ENCODE measurements at places on chromosomes 3 and 15.

- H3K27ac ChIP-seq = no peak overlapping the region
- DNase-seq = no peak
- no peaks in the 10 kb centered on the region for H3K27me3 ChIP-seq
- H3K36me3 ChIP-seq = no peaks in the 10 kb centered on the region
Measured at GRCh38 chr3:184725176-184725719, 13.4 kb upstream of the MAGEF1 start.

- H3K27ac ChIP-seq = peak within 1 kb of the TSS; percentile 99
- peaks cover 41% of the 10 kb centered on the region for H3K36me3 ChIP-seq
- peak within 1 kb of the TSS; percentile 95 for H3K4me3 ChIP-seq
- peaks cover 4% of the 10 kb centered on the region for H3K27me3 ChIP-seq
- peak; percentile 89 for DNase-seq
Measured at GRCh38 chr3:186783058-186783730, at the start of gene EIF4A2. TSS of gene EIF4A2 (plus strand) at chr3:186783577. CDS start at chr3:186783611, 34 bp downstream.

DNA sequence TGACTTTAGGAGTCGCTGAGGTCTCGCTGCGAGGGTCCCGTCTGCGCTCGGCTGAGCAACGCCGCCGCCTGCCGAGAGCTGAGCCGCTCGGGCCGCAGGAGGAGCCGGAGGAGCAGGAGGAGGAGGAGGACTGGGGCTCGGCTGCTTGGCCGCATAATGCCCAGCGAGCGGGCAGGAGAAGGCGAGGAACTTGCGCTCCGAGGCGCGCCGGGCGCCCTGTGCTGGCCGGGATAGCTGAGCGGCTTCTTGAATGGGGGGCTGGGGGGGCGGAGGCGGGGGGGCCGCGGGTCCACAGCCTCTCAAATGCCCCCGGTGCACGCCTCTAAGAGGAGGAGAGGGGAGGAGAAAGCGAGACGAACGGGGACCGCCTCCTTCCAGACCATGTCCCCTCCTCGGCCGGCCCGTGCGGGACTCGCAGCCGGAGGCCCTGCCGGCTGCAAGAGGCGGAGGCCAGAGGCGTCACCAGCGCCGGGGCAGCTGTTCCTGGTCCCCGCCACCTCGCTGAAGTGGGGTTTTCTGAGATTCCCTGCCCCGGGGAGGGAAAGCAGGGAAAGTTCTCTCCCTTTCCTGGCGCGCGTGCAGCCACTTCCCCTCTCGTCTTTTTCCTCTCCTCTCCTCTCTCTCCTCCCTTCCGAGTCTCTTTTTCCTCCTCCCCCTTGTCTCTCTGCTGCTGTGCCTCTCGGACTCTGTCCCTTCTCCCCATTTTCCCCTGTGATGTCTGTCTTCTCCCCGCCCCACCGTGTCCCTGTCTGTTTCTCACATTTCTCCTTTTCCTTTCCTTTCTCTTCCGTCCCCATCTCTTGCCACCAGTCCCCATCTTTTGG lies at the start of gene ADAMTS9:
Gene ADAMTS9 (minus strand): TSS at position 220 of the 824 bp plus-strand sequence. CDS start 343 bp downstream, outside the sequence.
- no peaks in the 10 kb centered on the region for H3K4me1 ChIP-seq
- H3K36me3 ChIP-seq = no peaks in the 10 kb centered on the region
- peaks cover 30% of the 10 kb centered on the region for H3K27me3 ChIP-seq
- H3K27ac ChIP-seq = no peak within 1 kb of the TSS
- no peak for DNase-seq

GRCh38 chr3:174636451-174636850 lies 222.7 kb upstream of the NAALADL2 start:
- no peak overlapping the region for H3K27ac ChIP-seq
- no peaks in the 10 kb centered on the region for H3K27me3 ChIP-seq
- no peak for DNase-seq
- H3K36me3 ChIP-seq = no peaks in the 10 kb centered on the region
- no peaks in the 10 kb centered on the region for H3K4me1 ChIP-seq

DNA sequence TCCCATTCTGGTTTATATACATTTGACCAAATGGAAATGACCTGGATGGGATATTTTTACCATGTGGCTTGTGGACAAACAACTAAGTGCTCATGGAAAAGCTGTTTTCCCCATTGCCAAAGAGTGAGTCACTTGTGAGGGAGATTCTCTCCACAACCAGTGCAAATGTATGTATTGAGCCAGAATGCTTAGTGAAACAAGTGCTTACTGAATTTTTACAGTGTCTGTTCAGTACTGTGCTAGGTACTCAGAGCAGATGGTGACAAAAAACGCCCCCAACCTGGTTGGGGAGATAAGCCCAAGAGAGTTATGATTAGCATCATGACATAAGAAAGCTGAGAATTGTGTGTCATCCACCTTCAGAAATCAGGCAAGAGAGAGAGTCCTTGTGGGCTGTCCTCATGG lies 2.3 kb downstream of the CHP1 start:
- H3K4me1 ChIP-seq = peaks cover 9% of the 10 kb centered on the region
- no peak overlapping the region for H3K4me3 ChIP-seq
- no peaks in the 10 kb centered on the region for H3K36me3 ChIP-seq
- H3K27me3 ChIP-seq = no peaks in the 10 kb centered on the region

- no peaks in the 10 kb centered on the region for H3K36me3 ChIP-seq
- no peak overlapping the region for H3K27ac ChIP-seq
- H3K27me3 ChIP-seq = no peaks in the 10 kb centered on the region
Measured at GRCh38 chr3:138465925-138466324, 31.5 kb downstream of the ESYT3 start.

- no peak overlapping the region for H3K27ac ChIP-seq
- no peak for DNase-seq
- no peak overlapping the region for H3K4me3 ChIP-seq
- H3K36me3 ChIP-seq = no peaks in the 10 kb centered on the region
Measured at GRCh38 chr3:158297940-158298339, 188.1 kb downstream of the RSRC1 start.

- no peaks in the 10 kb centered on the region for H3K4me1 ChIP-seq
- H3K4me3 ChIP-seq = no peak overlapping the region
- no peaks in the 10 kb centered on the region for H3K27me3 ChIP-seq
- H3K27ac ChIP-seq = no peak overlapping the region
- no peaks in the 10 kb centered on the region for H3K36me3 ChIP-seq
- DNase-seq = no peak
Measured at GRCh38 chr3:2540115-2540514, 441.4 kb downstream of the CNTN4 start.

GRCh38 chr15:65192016-65192415 lies 6.9 kb upstream of the CLPX start:
- no peaks in the 10 kb centered on the region for H3K36me3 ChIP-seq
- no peak for DNase-seq
- no peak overlapping the region for H3K27ac ChIP-seq
- no peaks in the 10 kb centered on the region for H3K27me3 ChIP-seq

DNA sequence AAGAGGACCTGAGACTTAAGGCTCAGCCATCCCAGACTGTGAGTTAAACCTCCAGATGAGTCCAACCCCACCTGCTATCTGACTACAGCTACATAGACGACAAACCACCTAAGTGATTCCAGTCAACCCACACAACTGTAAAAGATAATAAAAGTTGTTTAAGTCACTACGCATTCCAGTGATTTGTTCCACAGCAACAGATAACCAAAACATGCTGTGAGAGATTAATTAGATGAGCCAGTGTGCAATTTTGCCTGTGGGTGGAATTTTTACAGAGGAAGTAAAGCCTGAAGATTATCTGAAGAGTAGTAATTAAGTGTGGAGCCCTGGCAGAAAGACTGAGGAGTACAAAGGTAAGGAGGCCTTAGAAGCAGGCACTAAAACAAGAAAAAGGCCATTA lies 5.4 kb downstream of the BTBD1 start:
- no peaks in the 10 kb centered on the region for H3K27me3 ChIP-seq
- peaks cover 7% of the 10 kb centered on the region for H3K4me1 ChIP-seq
- H3K27ac ChIP-seq = no peak overlapping the region
- no peak overlapping the region for H3K4me3 ChIP-seq

DNA sequence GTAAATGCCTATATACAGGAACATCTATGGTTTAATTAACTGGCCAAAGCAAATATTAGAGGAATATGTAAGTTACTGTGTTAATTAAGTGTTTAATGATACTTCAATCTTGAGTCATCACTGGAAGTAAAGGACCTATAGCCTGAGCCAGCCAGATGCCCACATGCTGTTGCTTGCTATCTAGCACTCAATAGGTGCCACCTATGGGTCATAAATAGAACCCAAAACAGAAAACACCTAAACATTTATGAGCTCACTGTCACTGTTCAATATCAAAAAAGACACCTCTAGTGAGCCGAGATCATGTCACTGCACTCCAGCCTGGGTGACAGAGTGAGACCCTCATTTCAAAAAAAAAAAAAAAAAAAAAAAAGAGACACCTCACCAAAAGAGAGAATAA lies 48.4 kb upstream of the IP6K2 start:
- H3K27me3 ChIP-seq = no peaks in the 10 kb centered on the region
- H3K4me1 ChIP-seq = no peaks in the 10 kb centered on the region
- DNase-seq = no peak
- no peak overlapping the region for H3K27ac ChIP-seq
- no peak overlapping the region for H3K4me3 ChIP-seq
- H3K36me3 ChIP-seq = no peaks in the 10 kb centered on the region

- H3K27ac ChIP-seq = no peak overlapping the region
- peaks cover 10% of the 10 kb centered on the region for H3K36me3 ChIP-seq
- peaks cover 41% of the 10 kb centered on the region for H3K4me1 ChIP-seq
- DNase-seq = no peak
Measured at GRCh38 chr15:98711810-98712209, 63.5 kb downstream of the IGF1R start.

GRCh38 chr15:77021088-77021481 lies 26.2 kb downstream of the PSTPIP1 start:
- DNase-seq = no peak
- H3K27me3 ChIP-seq = no peaks in the 10 kb centered on the region
- peaks cover 5% of the 10 kb centered on the region for H3K36me3 ChIP-seq
- H3K4me3 ChIP-seq = no peak overlapping the region
- peaks cover 14% of the 10 kb centered on the region for H3K4me1 ChIP-seq

GRCh38 chr3:196311-197148 lies at the start of gene CHL1:
TSS of gene CHL1 (plus strand) at chr3:196763. CDS start at chr3:319777, 123,014 bp downstream.
- H3K27me3 ChIP-seq = peaks cover 39% of the 10 kb centered on the region
- no peaks in the 10 kb centered on the region for H3K36me3 ChIP-seq
- H3K4me3 ChIP-seq = peak within 1 kb of the TSS; percentile 17
- no peak for DNase-seq
- H3K4me1 ChIP-seq = no peaks in the 10 kb centered on the region

DNA sequence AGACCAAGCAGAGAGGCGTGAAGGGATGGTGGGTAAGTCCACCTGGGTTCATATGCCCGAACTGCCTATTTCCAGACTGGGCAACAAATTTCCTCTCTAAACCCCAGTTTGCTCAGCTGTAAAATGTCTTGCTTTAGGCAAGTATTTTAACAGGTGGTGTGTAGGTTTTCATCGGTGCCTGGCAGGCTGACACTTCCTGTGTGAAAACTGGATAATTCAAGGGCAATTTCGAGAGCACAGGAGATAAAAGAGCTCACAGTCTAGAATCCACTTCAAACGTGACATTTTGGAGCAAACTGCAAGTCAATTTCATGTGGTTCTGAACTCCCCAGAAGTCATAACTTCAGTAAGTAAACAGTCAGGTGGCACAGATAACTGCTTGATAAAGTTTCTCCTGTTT lies 112.2 kb downstream of the OXNAD1 start:
- H3K4me3 ChIP-seq = peak overlapping the region; percentile 7
- H3K36me3 ChIP-seq = peaks cover 60% of the 10 kb centered on the region
- DNase-seq = peak; percentile 91
- peaks cover 87% of the 10 kb centered on the region for H3K4me1 ChIP-seq

All from thymus (tissue), 14 donors.